ENCODE measurements at places on chromosomes 5 and 9. TPM values are rescaled to one million over a fixed set of nuclear protein-coding genes. Genes with fewer than 3 reads are reported as not detected.

SPINK4 gene
- total RNA-seq, result not detected

LCN12 gene
- 42.9 TPM for total RNA-seq

GCNT1 gene
- 8.3 TPM for total RNA-seq

LNPEP gene
- total RNA-seq, result 74.3 TPM

SLC25A2 gene
- total RNA-seq, result 0.94 TPM

CDKN2B gene
- total RNA-seq, result 1.8 TPM

OBP2B gene
- not detected for total RNA-seq

CNTNAP3 gene
- total RNA-seq, result 7.1 TPM

BARHL1 gene
- not detected for total RNA-seq

ADAMTSL2 gene
- total RNA-seq, result 32.1 TPM

GRCh38 chr5:23223846-23224245 lies 283.6 kb upstream of the PRDM9 start:
- H3K4me3 ChIP-seq, result no peak overlapping the region
- no peak overlapping the region for H3K27ac ChIP-seq
- no peaks in the 10 kb centered on the region for H3K36me3 ChIP-seq
- no peak for DNase-seq
- H3K27me3 ChIP-seq, result no peaks in the 10 kb centered on the region

DNA sequence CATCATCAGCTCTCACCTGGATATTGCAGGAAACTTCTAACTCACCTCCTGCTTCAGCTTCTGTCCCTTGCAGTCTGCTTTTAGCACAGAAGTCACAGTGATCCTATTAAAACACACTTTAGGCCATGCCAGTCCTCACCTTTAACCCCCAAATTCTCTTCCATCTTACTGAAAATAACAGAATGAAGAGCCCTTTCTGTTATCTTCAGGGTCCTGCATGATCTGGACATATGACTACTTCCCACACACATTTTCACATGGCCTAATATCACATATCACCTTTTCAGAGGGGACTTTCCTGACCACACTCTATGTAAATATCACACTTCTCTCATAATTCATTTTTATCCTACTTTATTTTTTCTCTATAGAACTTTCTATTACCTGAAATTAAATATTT lies 550.6 kb upstream of the CLINT1 start:
- no peak for DNase-seq
- no peaks in the 10 kb centered on the region for H3K27me3 ChIP-seq
- H3K4me1 ChIP-seq, result no peaks in the 10 kb centered on the region
- H3K4me3 ChIP-seq, result no peak overlapping the region

DNA sequence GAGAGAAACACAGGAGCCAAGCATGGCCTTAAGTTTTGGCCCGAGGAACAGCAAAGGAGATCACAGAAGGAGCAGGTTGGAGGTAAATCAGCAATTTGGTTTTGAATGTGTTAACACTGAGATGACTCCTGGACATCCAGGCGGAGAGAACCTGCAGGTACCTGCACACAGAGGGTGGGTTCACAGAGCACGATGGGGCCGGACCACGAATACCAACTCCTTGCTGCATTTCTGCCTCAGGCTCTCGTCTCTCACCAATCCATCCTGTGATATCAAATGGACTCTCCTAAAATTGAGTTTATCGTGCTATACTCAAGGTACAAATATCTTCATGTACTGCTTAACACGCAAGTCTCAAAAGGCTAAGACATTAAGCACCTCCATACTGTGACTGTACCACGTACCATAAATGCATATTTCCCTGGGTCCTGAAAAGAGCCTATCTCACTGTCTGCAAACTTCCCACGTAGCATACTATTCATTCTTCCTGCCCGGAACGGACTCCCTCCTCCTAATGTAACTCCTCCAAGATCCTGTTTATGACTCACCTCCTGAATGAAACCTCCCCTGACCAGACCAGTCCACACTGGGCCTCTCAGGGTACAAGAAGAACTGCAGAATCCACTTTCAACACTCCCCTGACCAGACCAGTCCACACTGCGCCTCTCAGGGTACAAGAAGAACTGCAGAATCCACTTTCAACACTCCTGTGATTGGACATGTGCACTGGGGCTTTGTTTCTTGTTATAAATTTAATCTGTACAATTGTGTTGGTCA lies 380.8 kb upstream of the RFX3 start:
- H3K36me3 ChIP-seq, result no peaks in the 10 kb centered on the region
- H3K27me3 ChIP-seq, result no peaks in the 10 kb centered on the region
- no peak overlapping the region for H3K4me3 ChIP-seq
- DNase-seq, result no peak
- H3K27ac ChIP-seq, result no peak overlapping the region
- no peaks in the 10 kb centered on the region for H3K4me1 ChIP-seq

- no peaks in the 10 kb centered on the region for H3K36me3 ChIP-seq
- H3K27ac ChIP-seq, result no peak overlapping the region
- H3K27me3 ChIP-seq, result no peaks in the 10 kb centered on the region
- no peak overlapping the region for H3K4me3 ChIP-seq
Observed at GRCh38 chr9:110745676-110746075, 77.1 kb downstream of the MUSK start.

GRCh38 chr5:125215593-125215992 lies 469.2 kb upstream of the ZNF608 start:
- no peaks in the 10 kb centered on the region for H3K36me3 ChIP-seq
- H3K27ac ChIP-seq, result no peak overlapping the region
- no peaks in the 10 kb centered on the region for H3K4me1 ChIP-seq

- H3K27ac ChIP-seq, result no peak overlapping the region
- DNase-seq, result peak; percentile 83
- no peaks in the 10 kb centered on the region for H3K4me1 ChIP-seq
Observed at GRCh38 chr9:126514037-126514821, 99.5 kb upstream of the LMX1B start.

- H3K27me3 ChIP-seq, result no peaks in the 10 kb centered on the region
- no peak for DNase-seq
- H3K27ac ChIP-seq, result no peak overlapping the region
- no peaks in the 10 kb centered on the region for H3K36me3 ChIP-seq
Observed at GRCh38 chr9:134775081-134775951, 105.3 kb upstream of the FCN2 start.

- no peak for DNase-seq
- no peak overlapping the region for H3K4me3 ChIP-seq
- no peaks in the 10 kb centered on the region for H3K4me1 ChIP-seq
- H3K36me3 ChIP-seq, result no peaks in the 10 kb centered on the region
- H3K27ac ChIP-seq, result peak overlapping the region; percentile 61
Observed at GRCh38 chr5:96957254-96958049, 21.6 kb downstream of the LNPEP start.

- DNase-seq, result no peak
- no peaks in the 10 kb centered on the region for H3K36me3 ChIP-seq
- no peak overlapping the region for H3K27ac ChIP-seq
- H3K4me1 ChIP-seq, result no peaks in the 10 kb centered on the region
- no peaks in the 10 kb centered on the region for H3K27me3 ChIP-seq
Observed at GRCh38 chr5:142663246-142663645, 22.6 kb downstream of the FGF1 start.

GRCh38 chr9:21615446-21615845 lies 133.3 kb upstream of the IFNE start:
- H3K4me3 ChIP-seq, result no peak overlapping the region
- H3K4me1 ChIP-seq, result no peaks in the 10 kb centered on the region
- no peaks in the 10 kb centered on the region for H3K27me3 ChIP-seq
- no peak overlapping the region for H3K27ac ChIP-seq

DNA sequence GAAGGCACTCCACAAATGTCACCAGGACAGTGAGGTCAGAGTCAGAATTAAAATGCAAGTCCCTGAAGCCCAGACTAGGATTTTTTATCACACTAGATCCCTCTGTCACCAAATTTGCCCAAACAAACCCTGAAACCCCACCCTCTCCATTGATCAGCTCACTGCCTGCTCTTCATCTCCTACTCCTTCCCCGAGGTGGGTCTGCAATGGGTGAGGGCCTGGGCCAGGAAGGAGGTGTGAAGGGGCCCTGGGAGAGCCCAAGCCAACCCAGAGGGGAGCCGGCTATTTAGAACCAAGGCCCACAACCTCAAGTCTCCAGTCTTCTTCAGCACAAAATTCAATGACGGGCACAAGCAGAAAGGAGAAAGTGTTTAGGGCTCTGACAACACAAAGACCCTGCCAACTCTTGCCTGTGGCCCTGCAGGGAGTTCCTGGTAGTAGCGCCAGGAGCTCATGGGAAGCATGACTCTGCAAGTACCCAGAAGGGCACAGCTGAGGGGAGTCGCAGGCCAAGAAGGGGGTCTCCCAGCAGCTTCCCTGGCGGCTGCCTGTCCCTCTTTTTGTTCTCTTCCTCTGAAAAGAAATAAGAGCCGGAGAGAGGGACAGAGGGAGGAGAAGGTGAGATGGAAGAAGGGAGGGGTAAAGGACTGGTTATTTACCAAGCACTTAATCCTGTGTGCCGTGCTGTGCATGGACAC lies 5.5 kb downstream of the FOXI1 start:
- H3K4me3 ChIP-seq, result no peak overlapping the region
- no peaks in the 10 kb centered on the region for H3K27me3 ChIP-seq
- H3K4me1 ChIP-seq, result no peaks in the 10 kb centered on the region
- no peaks in the 10 kb centered on the region for H3K36me3 ChIP-seq
- DNase-seq, result no peak

GRCh38 chr5:64646169-64646568 lies 44.1 kb upstream of the SHISAL2B start:
- no peak for DNase-seq
- H3K36me3 ChIP-seq, result no peaks in the 10 kb centered on the region
- H3K4me1 ChIP-seq, result no peaks in the 10 kb centered on the region
- no peaks in the 10 kb centered on the region for H3K27me3 ChIP-seq

- H3K27me3 ChIP-seq, result no peaks in the 10 kb centered on the region
- no peaks in the 10 kb centered on the region for H3K4me1 ChIP-seq
- no peak overlapping the region for H3K27ac ChIP-seq
- no peak for DNase-seq
Observed at GRCh38 chr5:175317872-175318271, 126.1 kb downstream of the DRD1 start.

GRCh38 chr9:86328156-86328555 lies 26.1 kb downstream of the TUT7 start:
- no peaks in the 10 kb centered on the region for H3K4me1 ChIP-seq
- H3K27ac ChIP-seq, result no peak overlapping the region
- no peak overlapping the region for H3K4me3 ChIP-seq

DNA sequence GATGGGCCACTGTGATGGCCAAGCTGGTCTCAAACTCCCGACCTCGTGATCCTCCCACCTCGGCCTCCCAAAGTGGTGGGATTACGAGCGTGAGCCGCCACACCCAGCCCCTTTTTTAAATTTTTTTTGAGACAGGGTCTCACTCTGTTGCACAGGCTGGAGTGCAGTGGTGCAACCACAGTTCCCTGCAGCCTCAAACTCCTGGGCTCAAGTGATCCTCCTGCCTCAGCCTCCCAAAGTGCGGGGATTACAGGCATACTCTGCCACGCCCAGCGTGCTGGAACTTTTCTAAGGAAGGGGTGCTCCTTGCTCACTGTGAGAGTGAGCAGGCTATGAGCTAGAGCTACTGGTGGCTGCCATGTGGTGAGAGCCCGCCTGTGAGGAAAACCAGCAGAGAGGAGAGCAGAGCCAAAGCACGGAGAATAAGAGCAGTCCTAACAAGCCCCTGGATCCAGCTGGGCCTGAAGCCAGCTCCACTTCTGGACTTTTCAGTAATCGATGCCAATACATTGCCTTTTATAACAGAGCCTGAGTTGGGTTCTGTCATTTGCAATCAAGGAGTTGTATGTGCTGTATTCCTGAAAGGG lies 75.5 kb upstream of the UNC5A start:
- H3K27ac ChIP-seq, result no peak overlapping the region
- no peak overlapping the region for H3K4me3 ChIP-seq
- no peaks in the 10 kb centered on the region for H3K27me3 ChIP-seq
- H3K36me3 ChIP-seq, result no peaks in the 10 kb centered on the region
- peak; percentile 33 for DNase-seq
- no peaks in the 10 kb centered on the region for H3K4me1 ChIP-seq

DNA sequence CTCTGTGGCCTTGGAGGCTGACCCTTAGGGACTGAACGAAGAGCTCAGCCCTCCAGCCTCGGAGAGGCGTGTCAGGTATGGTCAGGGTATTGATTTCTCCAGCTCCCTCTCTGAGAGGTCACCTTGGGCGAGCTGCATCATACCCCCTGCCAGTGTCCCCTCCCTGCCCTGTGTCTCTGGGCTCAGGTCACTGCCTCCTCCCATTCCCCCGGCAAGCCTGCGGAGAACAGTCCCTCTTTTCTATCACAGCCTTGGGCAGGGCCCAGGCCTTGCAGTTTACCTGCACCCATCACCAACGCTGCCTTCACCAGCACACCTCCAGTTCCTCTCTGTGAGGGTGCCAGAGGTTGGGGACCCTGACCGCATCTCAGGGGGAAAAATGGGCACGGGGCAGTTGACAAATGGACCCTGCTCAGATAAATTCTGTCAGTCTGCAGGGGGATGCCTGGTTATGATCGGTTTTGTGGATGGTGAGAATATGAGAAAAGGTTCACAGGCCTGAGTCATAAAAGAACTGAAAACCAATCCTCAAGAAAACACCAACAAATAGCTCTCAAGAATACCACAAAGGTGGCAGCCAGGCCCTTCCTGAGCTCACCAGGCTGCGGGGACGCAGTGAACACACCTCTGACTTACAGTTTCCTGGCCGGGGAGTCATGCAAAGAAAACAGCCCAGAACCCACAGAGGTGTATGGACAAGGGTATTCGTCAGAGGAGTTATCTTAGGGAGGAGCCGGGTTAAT lies 24.7 kb upstream of the RXRA start:
- H3K4me3 ChIP-seq, result no peak overlapping the region
- no peaks in the 10 kb centered on the region for H3K36me3 ChIP-seq
- DNase-seq, result peak; percentile 53
- no peaks in the 10 kb centered on the region for H3K4me1 ChIP-seq
- H3K27ac ChIP-seq, result no peak overlapping the region

DNA sequence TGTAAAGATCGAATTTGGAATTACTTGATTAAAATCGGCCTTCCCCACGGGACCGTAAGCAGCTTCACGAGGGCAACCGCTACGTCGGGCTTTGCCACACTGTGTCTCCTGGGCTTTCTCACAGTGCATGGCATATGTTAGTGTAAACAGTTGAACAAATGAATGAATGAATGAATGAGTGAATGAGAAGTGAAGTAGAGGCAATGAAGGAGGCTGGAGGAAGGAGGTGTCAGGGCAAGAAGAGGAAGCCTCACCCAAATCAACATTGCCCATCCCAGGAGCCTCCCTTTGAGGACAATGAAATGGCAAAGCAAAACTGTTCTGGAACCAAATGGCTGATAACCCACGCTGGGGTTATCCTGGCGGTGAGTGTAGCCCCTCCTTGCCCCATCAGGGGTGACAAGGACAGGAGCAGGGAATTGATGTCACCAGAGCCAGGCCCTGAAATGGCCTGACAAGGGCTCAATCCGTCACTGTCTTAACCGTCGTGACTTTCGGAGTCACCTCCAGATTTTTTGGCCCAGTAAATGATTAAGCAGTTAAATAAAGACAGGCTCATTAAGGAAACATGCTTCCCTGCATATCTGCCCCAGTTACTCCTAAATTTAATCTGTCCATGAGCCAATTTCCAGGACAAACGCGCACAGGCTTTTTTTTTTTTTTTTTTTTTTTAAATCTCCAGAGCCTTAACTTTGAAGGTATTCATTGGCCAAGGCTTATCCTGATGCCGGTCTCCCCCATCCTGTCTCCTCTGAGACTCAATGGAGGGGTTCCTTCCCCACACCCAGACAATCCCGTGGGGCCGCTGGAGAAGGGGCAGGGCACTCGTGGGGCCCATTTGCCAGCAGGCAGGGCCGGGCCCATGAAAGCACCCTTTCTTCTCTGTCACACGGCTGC lies 88.4 kb upstream of the BOD1 start:
- DNase-seq, result no peak
- no peaks in the 10 kb centered on the region for H3K36me3 ChIP-seq
- H3K27me3 ChIP-seq, result no peaks in the 10 kb centered on the region
- H3K4me3 ChIP-seq, result no peak overlapping the region
- peaks cover 17% of the 10 kb centered on the region for H3K4me1 ChIP-seq

GRCh38 chr9:136642439-136642921 lies 20.2 kb upstream of the EGFL7 start:
- no peaks in the 10 kb centered on the region for H3K4me1 ChIP-seq
- H3K36me3 ChIP-seq, result no peaks in the 10 kb centered on the region
- no peak overlapping the region for H3K27ac ChIP-seq
- DNase-seq, result no peak

Data from kidney (tissue), 22 donors.